ENCODE measurements at places on chromosomes 5 and 9.

DNA sequence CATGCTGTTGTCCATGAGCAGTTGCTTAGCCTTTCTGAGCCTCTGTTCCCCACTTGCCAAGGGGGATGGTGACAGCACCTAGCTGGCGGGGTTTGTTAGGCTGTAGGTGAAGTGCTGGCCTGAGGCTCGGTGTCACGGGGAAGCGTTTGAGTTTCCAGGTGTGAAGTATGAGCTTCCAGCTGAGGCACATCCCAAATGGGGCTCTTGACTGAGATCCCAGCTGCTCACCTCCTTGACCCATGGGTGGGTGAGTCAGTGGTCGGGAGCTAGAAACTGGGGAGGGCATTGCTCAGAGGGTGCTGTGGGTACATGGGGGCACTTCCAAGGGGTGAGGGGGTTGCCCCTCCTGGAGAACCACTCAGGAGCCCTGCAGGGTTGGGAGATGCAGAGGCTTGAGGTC, 26.4 kb upstream of the RNF130 start:
- DNase-seq = no peak

DNA sequence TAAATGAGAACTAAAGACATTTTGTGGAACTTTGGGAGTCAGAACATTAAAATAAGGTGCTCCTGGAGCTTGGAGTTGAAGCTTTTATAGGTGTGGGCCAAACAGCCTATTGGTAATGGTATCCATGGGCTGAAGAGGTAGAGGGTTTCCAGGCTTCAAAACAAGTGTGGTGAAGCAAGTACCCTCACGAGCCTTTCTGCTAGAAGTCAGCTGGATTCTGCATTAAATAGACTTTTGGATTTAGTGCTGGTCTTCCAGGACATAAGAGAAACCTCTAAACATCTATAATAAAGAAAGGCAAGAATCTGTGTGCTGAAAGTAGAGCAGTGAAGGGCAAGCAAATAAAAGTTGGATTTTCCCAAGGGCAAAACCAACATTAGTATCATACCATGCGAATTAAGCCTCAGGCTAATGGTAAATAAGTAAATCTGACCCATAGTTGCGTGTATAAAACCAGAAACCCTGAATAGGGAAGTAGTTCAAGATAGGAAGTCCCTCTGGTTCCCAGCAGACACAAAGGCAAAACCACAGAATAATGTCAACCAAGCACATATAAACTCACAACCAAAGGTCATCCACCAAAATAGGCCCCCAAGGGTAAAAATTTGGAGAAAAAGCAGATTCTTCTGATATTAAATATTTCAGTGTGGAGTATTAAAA, 306.3 kb downstream of the TLE4 start:
- DNase-seq = no peak

- no peak for DNase-seq
Measured at GRCh38 chr5:640461-641330, 28.6 kb downstream of the CEP72 start.

- DNase-seq = no peak
Measured at GRCh38 chr5:102341681-102342288, 45.7 kb upstream of the SLCO4C1 start.

DNA sequence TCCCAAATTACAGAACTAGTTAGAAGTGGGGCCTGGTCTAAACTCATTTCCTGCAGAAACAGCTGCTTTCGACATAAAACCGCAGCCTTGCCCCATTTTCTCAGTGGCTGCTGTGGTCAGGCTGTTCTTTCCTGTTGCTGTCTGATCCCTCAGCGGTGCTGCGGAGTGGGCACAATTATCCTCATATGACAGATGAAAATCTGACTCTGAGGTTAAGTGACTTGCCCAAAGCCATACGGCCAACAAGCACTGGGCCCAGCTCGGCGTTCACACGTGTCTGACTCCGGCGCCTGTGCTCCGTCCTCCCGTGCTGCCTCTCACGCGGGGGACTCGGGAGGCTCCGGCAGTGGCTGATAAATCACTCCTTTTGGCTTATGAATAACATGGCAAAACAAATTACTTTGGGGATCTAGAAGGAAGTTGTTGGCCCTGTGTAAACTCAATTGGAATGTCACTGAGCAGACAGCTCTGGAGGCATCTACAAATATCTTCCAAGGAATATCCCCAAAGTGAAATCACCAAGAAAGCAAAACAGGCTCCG, 142.6 kb upstream of the LMX1B start:
- peak; percentile 92 for DNase-seq

- DNase-seq = no peak
Measured at GRCh38 chr9:38439291-38439915, 15.1 kb upstream of the IGFBPL1 start.

GRCh38 chr5:175377816-175378215, 66.2 kb downstream of the DRD1 start:
- DNase-seq = no peak

DNA sequence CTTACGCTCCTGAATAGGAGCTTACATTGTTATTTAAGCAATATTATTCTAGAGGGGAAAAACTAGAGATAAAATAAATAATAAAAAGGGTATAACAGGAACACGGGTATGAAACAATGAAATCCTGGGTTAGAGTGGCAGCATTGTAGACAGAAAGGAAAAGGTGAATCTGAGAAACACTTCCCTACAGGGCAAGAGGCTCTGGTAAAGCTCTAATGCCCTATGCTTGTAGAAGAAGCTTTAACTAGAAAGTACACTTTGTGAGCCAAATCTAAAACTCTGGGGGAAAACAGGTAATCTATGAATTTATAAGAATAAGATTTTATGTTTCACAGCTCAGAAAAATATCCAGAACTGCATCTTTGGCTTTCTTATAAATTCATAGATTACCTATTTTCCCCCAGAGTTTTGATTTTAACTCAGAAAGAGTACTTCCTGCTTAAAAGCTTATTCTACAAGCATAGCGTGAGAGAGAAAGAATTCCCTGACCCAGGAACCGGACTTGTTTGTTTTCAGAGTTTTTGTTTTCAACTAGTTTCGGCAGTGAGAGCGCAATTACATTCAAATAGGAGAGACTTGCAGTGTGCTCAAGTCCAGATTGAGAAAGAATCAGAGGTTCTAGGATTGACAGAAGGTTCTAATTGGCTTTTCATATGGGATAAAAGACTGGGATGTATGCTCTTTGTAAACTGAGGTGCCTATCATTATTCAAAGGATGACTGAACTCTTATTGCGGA, 651.0 kb upstream of the RORB start:
- no peak for DNase-seq

- no peak for DNase-seq
Measured at GRCh38 chr5:111697881-111698757, 58.9 kb downstream of the NREP start.

GRCh38 chr9:105864248-105864898, 170.0 kb downstream of the TMEM38B start:
- no peak for DNase-seq

- no peak for DNase-seq
Measured at GRCh38 chr9:69130456-69131441, 43.3 kb upstream of the TJP2 start.

DNA sequence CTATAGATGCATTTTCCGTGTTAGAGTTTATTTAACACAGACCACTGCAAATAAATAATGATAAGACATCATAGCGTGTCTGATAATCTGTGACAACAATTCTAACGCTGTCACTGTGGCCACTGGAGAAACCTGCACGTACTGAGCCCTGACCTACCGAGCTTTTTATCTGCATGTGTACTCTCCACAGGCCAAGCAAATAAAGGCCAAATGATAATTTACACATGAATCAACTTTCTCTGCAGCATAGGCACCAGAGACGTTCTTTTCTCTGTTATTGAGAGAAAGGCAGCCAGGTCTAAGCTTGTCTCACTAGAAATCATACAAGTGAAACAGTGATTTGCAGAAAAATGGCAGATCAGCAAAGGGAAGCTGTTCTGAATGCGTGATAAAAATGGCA, 75.8 kb downstream of the POU5F2 start:
- DNase-seq = no peak

- DNase-seq = peak; percentile 92
Measured at GRCh38 chr5:140725799-140726471, 25.7 kb downstream of the ZMAT2 start.

GRCh38 chr5:56313004-56313531, 79.9 kb upstream of the ANKRD55 start:
- DNase-seq = peak; percentile 10

GRCh38 chr5:97550164-97550563, 367.1 kb upstream of the RIOK2 start:
- no peak for DNase-seq

GRCh38 chr5:150640311-150641005, at the start of gene SYNPO:
Gene SYNPO (plus strand): TSS chr5:150640660. CDS start chr5:150648276, 7,616 bp downstream.
- no peak for DNase-seq

DNA sequence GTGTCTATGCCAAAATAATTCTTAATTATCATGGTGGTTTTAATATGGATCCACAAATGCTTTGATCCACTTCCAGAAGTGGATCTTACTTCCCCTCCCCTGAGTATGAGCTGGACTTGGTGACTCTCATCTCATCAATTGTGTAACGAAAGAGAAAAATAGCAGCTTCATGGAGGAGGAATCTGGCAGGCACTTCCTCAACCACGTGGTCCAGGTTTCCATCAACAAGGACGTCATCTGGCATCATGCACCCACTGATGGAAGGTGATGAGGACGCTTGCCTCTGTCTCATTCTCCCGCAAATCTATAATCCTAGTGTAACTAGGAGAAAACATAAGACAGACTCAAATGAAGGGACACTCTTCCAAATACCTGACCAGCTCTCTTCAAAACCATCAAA, 54.6 kb upstream of the S1PR3 start:
- DNase-seq = no peak

DNA sequence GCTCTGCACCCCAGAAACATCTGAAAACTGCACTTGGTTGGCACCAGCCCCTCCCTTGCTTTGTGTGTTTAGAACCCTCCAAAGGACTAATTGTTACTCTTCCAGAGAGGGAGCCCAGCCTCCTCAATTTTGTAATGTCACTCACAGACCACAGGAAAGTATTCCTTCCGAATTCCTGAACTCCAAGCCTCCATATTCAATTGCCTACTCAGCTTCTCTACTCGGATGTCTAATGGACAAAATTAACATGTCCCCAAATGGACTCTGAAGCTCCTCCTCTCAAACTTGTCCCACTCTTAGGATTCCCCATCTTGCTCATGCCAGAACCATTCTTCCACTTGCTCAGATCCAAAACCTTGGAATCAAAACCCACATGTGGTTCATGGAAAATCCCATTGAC, 3.9 kb upstream of the TMEM171 start:
- no peak for DNase-seq

GRCh38 chr5:135135530-135136226, 101.7 kb upstream of the PITX1 start:
- DNase-seq = no peak

DNA sequence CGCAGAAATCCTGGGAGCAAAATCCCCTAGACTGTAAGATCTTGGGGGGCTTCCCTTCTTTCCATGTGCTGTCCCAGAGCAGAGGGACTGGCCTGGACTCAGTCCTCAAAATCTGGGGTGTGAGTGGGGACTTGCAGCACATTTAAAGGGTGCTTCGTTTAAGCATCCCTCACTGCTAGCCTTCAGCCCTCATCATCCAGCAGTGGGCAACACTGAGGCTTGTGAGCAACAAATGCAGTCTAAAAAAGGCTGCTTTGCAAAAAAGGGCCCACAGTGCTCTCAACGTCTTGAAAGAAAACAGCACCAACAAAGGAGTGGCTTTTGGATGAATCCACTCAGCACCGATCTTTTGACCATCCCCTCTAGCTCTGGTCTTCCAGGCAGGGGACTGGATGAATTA, 128.3 kb upstream of the TBC1D2 start:
- DNase-seq = no peak

DNA sequence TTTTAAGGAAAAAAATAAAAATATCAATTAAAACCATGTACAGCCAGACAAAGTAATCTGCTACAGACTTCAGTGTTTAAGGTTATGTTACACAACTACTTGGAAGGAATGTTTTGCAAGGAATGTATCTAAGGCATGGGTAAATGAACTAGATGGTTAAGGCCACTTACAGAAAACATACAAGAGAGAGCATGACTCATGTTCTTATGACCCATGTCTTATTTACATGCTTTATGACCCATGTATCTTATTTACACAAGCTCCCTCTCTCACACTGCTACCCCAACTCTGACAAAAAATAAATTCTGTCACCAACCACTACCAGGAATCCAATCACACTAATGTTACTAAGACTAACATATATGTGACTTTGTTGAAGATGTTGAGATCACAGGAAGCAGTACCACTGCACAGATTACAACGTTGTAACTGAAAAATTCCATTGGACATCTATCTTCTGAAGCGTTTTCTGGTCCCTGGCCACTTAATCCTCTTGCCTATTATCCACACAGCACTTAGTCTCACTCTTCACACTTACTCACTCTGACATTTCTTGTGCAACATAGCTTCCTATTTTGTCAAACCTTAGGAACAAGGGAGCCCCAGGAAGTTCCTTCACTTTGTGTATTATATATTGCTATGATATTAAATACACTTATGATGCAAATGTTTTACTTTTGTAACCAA, 1630.1 kb upstream of the C9orf72 start:
- DNase-seq = no peak

DNA sequence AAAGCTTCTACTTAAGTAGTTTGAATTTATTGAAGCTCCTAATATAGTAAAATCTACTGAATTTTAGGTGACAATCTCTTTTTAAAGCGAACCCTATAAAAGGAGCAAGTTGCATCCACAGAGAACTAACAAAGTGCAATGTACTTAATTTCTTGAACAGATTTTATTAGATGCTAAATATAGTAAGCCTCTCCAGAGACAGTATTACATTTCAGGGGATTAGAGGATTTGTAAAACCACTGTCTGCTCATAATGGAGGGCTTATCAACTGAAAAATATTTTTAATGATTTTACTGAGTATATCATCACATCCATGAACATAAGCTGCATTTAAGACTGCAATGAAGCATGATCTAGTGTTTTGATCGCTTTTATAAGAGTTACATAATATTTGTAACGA, 230.0 kb upstream of the EFNA5 start:
- no peak for DNase-seq

- no peak for DNase-seq
Measured at GRCh38 chr5:40842351-40842750, 1.2 kb downstream of the CARD6 start.

DNA sequence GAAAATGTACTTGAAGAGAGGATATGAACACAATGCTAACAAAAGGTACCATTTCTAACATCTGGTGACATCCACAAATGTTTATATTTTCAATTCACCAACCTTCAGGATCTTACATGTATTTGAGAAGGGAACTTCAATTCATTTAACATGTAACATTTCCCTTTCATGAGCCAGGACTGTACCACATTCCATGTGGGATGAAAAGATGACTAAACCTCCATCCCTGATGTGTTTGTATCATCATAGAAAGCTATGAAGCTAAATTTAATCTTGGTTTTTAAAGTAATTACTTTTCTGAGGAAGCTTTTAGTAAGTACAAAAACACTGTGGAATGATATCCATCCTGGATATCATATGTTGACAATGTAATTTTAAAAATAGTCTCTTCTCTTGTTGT, 78.2 kb upstream of the GNA14 start:
- no peak for DNase-seq

- no peak for DNase-seq
Measured at GRCh38 chr5:81787474-81788242, 36.8 kb upstream of the SSBP2 start.

Measured in activated CD4-positive, alpha-beta T cell treated with anti-CD3 and anti-CD28 coated beads, Interleukin-2, Interleukin-6, amounts not matched to agents 100 ng/mL and 50 ng/mL, durations not matched to agents 16 hours and 8 hours (primary cell).